ENCODE measurements at places on chromosomes 2 and 18.

DNA sequence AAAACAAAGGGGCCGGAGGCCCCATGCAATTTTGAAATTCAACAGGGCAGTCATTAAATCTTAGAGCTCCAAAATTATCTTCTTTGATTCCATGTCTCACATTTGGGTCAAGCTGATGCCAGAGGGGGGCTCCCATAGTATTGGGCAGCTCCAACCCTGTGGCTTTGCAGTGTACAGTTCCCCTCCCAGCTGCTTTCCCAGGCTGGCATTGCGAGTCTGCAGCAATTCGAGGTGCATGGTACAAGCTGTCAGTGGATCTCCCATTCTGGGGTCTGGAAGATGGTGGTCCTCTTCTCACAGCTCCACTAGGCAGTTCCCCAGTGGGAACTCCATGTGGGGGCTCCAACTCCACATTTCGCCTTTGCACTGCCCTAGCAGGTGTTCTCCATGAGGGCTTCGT, 72.7 kb upstream of the ARHGAP15 start:
- no peak for DNase-seq

GRCh38 chr2:190649798-190650390, 1.0 kb downstream of the NAB1 start:
- DNase-seq, result peak; percentile 58

GRCh38 chr2:70003093-70003830, 41.8 kb upstream of the ASPRV1 start:
- DNase-seq, result no peak

DNA sequence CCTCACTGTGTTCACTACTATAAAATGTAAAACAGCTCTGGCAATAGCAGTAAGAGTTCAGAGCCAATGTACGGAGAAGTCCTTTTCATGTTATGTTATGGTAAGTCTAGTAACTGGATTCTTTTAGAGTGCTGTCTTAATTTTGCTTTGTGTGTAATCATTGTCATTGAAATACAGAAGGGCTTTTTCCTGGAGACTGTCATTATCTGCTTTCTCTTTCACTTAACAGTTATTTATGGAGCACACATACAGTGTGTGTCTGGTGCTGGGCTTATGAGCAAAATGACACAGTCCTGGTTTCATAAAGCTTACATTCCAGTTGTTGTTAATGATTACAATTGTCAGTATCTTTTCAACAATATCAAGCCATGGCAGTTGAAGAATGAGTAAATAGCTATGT, 95.5 kb downstream of the CCDC102B start:
- DNase-seq, result no peak

GRCh38 chr18:68438983-68439382, 275.9 kb downstream of the TMX3 start:
- peak; percentile 1 for DNase-seq

GRCh38 chr2:134482131-134482723, 228.4 kb downstream of the MGAT5 start:
- no peak for DNase-seq

DNA sequence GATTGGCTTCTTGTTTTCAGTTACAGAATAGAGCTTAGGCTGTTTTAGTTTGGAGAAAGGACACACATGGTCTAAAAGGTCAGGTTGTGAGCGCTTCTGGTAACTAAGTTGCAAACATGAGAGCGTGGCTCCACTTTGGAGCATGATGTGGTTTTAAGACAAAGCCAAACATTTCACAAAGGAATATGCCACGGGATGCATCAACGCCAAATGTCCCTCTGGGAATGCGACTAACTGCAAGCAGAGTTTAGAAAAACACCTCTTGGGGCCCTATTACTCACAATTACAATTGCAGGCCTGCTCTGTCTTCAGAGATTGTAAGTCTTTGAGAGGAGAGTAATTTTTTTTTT, 25.4 kb downstream of the MYO7B start:
- no peak for DNase-seq

GRCh38 chr2:112032689-112033465, 22.2 kb upstream of the TMEM87B start:
- no peak for DNase-seq

GRCh38 chr18:23825496-23825895, 136.2 kb downstream of the LAMA3 start:
- no peak for DNase-seq

- no peak for DNase-seq
These were observed 369.0 kb downstream of the CBLN2 start for GRCh38 chr18:72174972-72175649.

All from SW480 (cell line).